Spinal cord (tissue), 10 donors: ENCODE measurements at places on chromosomes 11 and 22. TPM values are rescaled to one million over a fixed set of nuclear protein-coding genes. Genes with fewer than 3 reads are reported as not detected.

Gene OR52I1
- polyA plus RNA-seq = 0.08 TPM

Gene WNT7B
- polyA plus RNA-seq = 24.9 TPM

Gene MS4A12
- polyA plus RNA-seq = not detected

Gene PTPN5
- polyA plus RNA-seq = 92.8 TPM

Gene OR4A16
- not detected for polyA plus RNA-seq

Gene FOLH1
- polyA plus RNA-seq = 4.9 TPM

Gene SLC7A4
- polyA plus RNA-seq = 9.0 TPM

Gene KIF18A
- 3.3 TPM for polyA plus RNA-seq

Gene DUSP8
- 70.7 TPM for polyA plus RNA-seq

Gene TNNT3
- 14.8 TPM for polyA plus RNA-seq

Gene CABP4
- 0.67 TPM for polyA plus RNA-seq

Gene ANO5
- polyA plus RNA-seq = 16.8 TPM

Gene OR52A5
- not detected for polyA plus RNA-seq

Gene DLG2
- polyA plus RNA-seq = 44.4 TPM

Gene LRP5
- 28.8 TPM for polyA plus RNA-seq

Gene RIBC2
- polyA plus RNA-seq = 2.6 TPM

Gene SERPIND1
- 9.6 TPM for polyA plus RNA-seq

Gene CYP2D6
- polyA plus RNA-seq = 9.9 TPM

Gene WBP2NL
- polyA plus RNA-seq = 6.2 TPM

Gene HTR3A
- polyA plus RNA-seq = 0.59 TPM

Gene AQP11
- 9.8 TPM for polyA plus RNA-seq

Gene GAL3ST1
- polyA plus RNA-seq = 46.6 TPM

Gene GLB1L3
- 2.6 TPM for polyA plus RNA-seq

Gene SCGB2A2
- not detected for polyA plus RNA-seq

Gene ZBTB44
- polyA plus RNA-seq = 24.9 TPM

Gene OSBP2
- polyA plus RNA-seq = 22.3 TPM

Gene OR2AG1
- 0.05 TPM for polyA plus RNA-seq

Gene PHETA2
- polyA plus RNA-seq = 3.4 TPM

Gene OR5A1
- not detected for polyA plus RNA-seq

Gene YPEL1
- 18.1 TPM for polyA plus RNA-seq

Gene PHF21B
- polyA plus RNA-seq = 12.7 TPM

Gene ADORA2A
- polyA plus RNA-seq = 20.9 TPM

Gene PGR
- polyA plus RNA-seq = 0.47 TPM

Gene CCDC87
- polyA plus RNA-seq = 0.21 TPM

Gene SRPRA
- polyA plus RNA-seq = 69.9 TPM

Gene TRIM34
- 3.5 TPM for polyA plus RNA-seq

Gene SPDYC
- polyA plus RNA-seq = 0.17 TPM

Gene MAML2
- polyA plus RNA-seq = 16.7 TPM

Gene OR51B2
- not detected for polyA plus RNA-seq

Gene OR52H1
- polyA plus RNA-seq = not detected

Gene CHRDL2
- 1.7 TPM for polyA plus RNA-seq

Gene GRK3
- 33.7 TPM for polyA plus RNA-seq

Gene LMNTD2
- 5.2 TPM for polyA plus RNA-seq

Gene FAM118A
- 20.5 TPM for polyA plus RNA-seq

Gene OR51I1
- polyA plus RNA-seq = not detected

Gene BTBD18
- 0.74 TPM for polyA plus RNA-seq
